ENCODE measurements at places on chromosomes 6 and 20.

- H3K4me1 ChIP-seq: peaks cover 24% of the 10 kb centered on the region
- H3K27me3 ChIP-seq: no peaks in the 10 kb centered on the region
- H3K4me3 ChIP-seq: no peak overlapping the region
- peak; percentile 40 for DNase-seq
- no peak overlapping the region for H3K27ac ChIP-seq
Observed at GRCh38 chr6:5670811-5671561, 335.7 kb downstream of the NRN1 start.

DNA sequence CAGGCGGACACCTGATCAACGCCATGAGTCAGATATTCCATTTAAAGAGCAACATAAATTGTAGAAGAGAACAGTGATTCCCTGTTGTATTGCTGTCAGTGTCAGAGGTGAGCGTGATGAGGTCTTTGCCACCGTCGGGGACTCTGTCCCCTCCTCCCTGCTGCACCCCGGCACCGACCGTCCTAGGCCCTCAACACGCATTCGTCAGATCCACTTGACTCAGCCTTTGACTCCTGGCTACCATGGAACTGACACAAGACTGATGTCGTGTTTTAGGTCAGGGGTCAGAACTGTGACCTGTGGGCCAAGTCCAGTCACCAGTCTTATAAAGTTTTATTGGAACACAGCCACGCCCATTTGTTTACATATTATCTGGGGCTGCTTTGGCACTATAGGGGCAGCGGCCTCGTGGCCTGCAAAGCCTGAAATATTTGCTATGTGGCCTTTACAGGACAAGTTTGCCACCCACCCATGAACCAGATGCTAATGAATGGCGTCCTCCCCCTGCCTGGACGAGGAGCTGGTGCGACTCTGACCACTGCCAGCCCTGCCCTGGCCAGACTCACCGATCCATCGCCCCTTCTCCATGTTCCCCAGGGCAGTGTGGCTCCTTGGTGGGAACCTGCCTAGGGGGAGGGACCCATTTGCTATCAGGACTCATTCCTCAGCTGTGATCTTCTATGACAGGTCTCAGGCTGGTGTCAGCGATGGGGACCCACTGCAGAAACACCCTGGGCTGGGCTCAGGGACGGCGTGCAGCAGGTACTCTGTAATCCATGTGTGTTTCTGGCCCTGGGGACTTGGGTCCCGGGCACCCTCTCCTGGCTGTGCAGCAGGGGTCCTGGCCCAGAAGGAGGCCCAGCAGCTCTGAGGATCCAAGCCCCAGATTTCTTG, 37.5 kb upstream of the PHACTR3 start:
- DNase-seq: peak; percentile 47
- H3K4me1 ChIP-seq: peaks cover 1% of the 10 kb centered on the region
- no peaks in the 10 kb centered on the region for H3K36me3 ChIP-seq
- no peak overlapping the region for H3K4me3 ChIP-seq

DNA sequence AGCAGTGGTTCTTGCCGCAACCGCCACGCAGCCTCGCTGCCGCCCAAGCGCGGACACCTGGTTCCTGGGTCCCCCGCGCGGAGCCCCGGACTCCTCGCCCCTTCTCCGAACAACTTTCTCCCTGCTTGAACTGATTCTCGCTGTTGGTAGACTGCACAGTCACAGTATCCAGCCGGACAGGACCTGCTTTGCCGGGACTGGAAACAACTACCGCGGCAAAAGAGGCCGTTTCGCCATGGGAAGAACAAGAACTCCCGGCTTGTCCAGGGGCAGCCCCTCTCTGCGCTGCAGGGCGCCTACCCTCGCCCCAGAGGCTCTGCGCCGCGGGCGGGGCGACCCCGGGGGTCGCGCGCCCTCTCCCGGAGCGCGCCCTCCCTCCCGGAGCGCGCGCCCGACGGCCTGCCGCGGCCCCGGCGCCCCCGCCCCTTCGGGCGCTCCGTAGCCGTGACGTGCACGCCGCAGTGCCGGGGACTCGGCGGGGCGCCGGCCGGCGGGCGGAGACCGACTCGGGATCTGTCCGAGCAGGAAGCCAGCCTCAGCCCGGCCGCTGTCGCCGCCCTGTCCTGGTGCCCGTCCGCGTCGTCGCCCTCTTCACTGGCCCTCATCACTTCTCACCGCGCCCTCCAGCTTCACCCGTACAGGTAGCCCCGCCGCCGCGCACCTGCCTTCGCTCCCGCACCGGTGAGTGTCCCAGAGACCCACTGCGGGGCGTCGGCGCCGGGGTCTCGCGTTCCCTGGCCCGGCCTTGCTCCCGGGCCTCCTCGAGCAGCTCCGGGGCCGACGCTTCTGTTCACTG, at the start of gene MYO6:
MYO6 (plus strand) TSS at position 497 of the 796 bp plus-strand sequence. CDS start 68,309 bp downstream, outside the sequence.
- H3K27me3 ChIP-seq: no peaks in the 10 kb centered on the region
- peak; percentile 83 for DNase-seq
- peaks cover 4% of the 10 kb centered on the region for H3K36me3 ChIP-seq
- peak within 1 kb of the TSS; percentile 94 for H3K27ac ChIP-seq
- peaks cover 28% of the 10 kb centered on the region for H3K4me1 ChIP-seq

DNA sequence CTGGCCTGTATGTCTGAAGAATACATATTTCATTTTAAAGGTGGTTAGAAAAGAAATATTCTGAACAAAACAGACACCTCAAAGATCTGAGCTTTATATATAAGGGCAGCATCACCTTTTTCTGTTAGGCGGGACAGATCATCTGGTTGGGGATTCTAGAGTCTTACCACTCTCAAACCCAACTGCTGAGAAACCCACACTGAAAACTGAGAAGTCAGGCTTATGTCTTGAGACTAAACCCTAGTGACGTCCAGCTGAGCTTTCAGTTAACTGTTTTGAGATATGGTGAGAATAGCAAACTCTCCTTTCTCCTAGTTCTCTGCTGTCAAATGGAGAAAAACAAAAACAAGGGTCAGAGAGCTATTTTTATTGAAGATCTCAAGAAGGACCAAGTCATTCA, 63.7 kb upstream of the CCN6 start:
- no peak overlapping the region for H3K4me3 ChIP-seq
- peaks cover 11% of the 10 kb centered on the region for H3K4me1 ChIP-seq
- H3K27me3 ChIP-seq: no peaks in the 10 kb centered on the region
- DNase-seq: no peak

DNA sequence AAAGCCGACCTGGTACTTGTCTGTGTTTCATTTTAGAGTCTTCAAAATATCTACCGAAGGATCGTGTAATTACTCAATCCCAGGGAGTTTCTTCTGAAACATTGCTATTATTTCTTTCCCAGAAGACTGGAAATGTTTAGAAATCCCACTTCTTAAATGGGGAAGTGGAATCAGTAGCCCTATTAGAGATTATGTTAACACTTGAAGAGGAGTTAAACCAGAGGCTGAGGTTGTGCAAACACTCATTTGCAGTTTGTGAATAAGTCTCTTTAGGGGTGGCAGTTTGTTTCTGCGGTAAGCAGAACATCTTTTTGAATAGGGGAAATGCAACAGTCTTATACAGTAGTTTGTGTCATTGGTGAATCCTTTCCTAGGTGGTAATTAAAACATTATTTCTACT, 21.3 kb downstream of the DSP start:
- no peak overlapping the region for H3K4me3 ChIP-seq
- H3K27me3 ChIP-seq: no peaks in the 10 kb centered on the region
- H3K36me3 ChIP-seq: peaks cover 55% of the 10 kb centered on the region
- H3K27ac ChIP-seq: peak overlapping the region; percentile 48
- peaks cover 7% of the 10 kb centered on the region for H3K4me1 ChIP-seq
- no peak for DNase-seq

GRCh38 chr6:1761477-1761877, 151.8 kb downstream of the FOXC1 start:
- peaks cover 63% of the 10 kb centered on the region for H3K4me1 ChIP-seq
- DNase-seq: no peak
- H3K4me3 ChIP-seq: peak overlapping the region; percentile 3
- peaks cover 3% of the 10 kb centered on the region for H3K36me3 ChIP-seq

DNA sequence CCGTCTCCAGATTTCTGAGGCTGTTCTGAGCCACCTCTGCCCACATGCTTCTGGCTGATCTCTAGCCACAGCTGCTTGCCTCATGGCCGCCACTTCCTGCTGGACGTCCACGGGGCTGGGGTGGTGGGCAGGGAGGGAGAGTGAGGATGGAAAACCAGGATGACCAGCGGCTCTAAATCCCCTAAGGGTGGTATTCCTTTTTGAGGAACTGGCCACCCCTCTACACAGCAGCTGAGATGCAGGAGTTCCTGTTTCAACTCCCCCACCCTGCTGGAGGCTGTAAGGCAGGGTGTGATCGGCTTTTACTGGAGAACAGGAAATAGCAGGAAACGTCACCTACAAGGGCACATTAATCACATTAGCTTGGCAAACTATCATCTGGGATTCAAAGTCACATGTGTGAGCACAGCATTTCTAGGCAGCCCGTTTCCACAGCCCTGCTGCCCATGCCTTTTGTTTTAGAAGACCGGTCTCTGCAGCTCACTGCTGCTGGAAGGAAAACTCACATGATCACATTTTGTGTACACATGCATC, 181.6 kb upstream of the ECI2 start:
- no peaks in the 10 kb centered on the region for H3K36me3 ChIP-seq
- no peaks in the 10 kb centered on the region for H3K27me3 ChIP-seq
- H3K4me1 ChIP-seq: peaks cover 38% of the 10 kb centered on the region
- H3K4me3 ChIP-seq: peak overlapping the region; percentile 54
- no peak for DNase-seq
- peak overlapping the region; percentile 88 for H3K27ac ChIP-seq

DNA sequence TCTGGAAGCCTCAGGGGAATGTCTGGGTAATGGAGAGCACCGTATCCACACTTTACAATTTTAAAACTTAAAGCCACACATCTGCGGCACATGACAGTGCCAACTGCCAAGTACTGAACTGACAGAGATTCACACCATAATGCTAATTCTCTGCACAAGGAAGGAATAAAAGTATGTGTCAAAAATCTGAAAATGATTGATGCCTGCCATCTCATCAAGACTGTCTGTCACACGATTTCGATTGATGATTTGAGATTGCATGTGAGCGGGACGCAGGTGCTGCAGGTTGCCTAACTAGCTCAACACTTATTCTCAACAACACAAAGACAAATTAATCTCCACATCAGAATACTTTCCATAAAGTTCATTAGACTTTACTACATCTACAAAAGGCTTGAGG, 391.2 kb downstream of the PRKN start:
- no peak for DNase-seq
- H3K27ac ChIP-seq: no peak overlapping the region
- peaks cover 9% of the 10 kb centered on the region for H3K4me1 ChIP-seq
- H3K27me3 ChIP-seq: peaks cover 3% of the 10 kb centered on the region
- no peak overlapping the region for H3K4me3 ChIP-seq

DNA sequence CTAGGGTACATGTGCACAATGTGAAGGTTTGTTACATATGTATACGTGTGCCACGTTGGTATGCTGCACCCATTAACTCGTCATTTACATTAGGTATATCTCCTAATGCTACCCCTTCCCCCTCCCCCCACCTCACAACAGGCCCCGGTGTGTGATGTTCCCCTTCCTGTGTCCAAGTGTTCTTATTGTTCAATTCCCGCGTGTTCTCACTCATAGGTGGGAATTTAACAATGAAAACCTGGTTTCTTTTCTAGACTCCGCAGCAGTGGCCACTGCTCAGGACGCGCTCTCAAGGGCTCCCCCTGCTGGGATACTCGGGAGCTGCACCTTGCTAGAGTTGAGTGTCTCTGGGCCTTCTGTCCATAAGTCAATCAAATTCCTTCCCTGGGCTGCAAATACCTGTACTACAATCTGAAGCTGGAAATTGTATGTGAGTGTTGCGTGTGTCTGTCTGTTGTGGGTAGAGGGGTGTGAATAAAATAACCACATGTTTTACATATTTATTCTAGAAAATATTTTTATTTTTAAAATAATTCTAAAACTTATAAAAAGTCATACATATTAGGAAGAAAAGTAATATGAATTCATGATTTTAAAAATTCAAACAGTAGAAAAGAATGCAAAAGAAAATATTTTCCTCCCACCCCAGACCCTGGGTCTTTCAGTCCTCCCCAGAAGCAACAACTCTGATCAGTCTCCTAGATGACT, 8.2 kb upstream of the CEP250 start:
- H3K4me3 ChIP-seq: peak overlapping the region; percentile 89
- H3K4me1 ChIP-seq: peaks cover 13% of the 10 kb centered on the region
- peak; percentile 94 for DNase-seq
- no peaks in the 10 kb centered on the region for H3K36me3 ChIP-seq
- no peaks in the 10 kb centered on the region for H3K27me3 ChIP-seq

- H3K4me1 ChIP-seq: peaks cover 30% of the 10 kb centered on the region
- H3K27ac ChIP-seq: no peak overlapping the region
- H3K27me3 ChIP-seq: no peaks in the 10 kb centered on the region
- H3K36me3 ChIP-seq: no peaks in the 10 kb centered on the region
- DNase-seq: no peak
- H3K4me3 ChIP-seq: no peak overlapping the region
Observed at GRCh38 chr6:113669606-113670005, 187.5 kb upstream of the MARCKS start.

DNA sequence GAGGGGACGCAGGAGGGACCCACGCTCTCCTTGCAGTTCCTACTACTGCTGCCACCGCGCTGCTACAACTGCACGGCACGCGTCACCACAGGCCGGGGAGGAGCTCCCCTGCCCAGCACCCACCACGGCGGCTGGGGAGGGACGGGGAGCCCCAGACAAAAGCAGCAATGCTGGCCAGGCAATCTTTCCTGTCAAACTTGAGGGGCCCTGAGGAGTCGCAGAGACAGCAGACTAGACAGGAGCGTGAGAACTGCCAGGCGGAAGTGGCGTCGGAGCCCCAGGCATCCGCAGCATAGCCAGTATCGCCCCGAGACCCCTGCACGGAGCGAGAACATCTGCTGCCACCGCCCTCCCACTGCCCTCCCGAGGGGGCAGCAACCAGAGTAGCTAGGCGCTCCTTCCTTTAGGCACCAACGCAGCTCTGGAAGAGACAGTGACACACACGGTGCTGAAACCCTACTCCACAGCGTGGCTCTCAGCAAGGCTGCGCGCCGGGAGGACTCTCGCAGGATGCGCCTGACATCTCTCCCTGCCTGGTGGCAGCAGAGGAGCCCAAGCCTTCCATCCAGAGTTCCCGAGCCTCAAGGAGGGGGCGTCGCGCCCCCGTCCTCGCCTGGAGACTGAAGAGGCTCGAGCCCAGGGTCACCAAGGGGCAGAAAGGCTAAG, 2.2 kb downstream of the TAF4 start:
- peaks cover 31% of the 10 kb centered on the region for H3K4me1 ChIP-seq
- peaks cover 8% of the 10 kb centered on the region for H3K27me3 ChIP-seq
- H3K4me3 ChIP-seq: peak overlapping the region; percentile 90
- no peaks in the 10 kb centered on the region for H3K36me3 ChIP-seq
- peak overlapping the region; percentile 86 for H3K27ac ChIP-seq

GRCh38 chr6:4896401-4896800, 107.4 kb downstream of the RPP40 start:
- H3K27ac ChIP-seq: no peak overlapping the region
- DNase-seq: no peak
- H3K4me1 ChIP-seq: peaks cover 14% of the 10 kb centered on the region
- H3K36me3 ChIP-seq: peaks cover 56% of the 10 kb centered on the region
- H3K27me3 ChIP-seq: no peaks in the 10 kb centered on the region

All from type B pancreatic cell (in vitro differentiated cells).